NK-92 treated with Interleukin-12 subunit alpha and Interleukin-12 subunit beta, amount 100 ng/mL, for 24 hours (cell line): ENCODE measurements at places on chromosomes 2 and 18.
A peak's percentile ranks its signal among the peaks of the same experiment; 100 is the strongest.

GRCh38 chr2:237085248-237086221 is at the start of gene COPS8:
Gene COPS8, plus strand, starts transcription at chr2:237085889. Its CDS starts 76 bp downstream, at chr2:237085965.
- peak; percentile 88 for DNase-seq

GRCh38 chr2:194105358-194105757 is 1551.7 kb upstream of the SLC39A10 start:
- DNase-seq = no peak

DNA sequence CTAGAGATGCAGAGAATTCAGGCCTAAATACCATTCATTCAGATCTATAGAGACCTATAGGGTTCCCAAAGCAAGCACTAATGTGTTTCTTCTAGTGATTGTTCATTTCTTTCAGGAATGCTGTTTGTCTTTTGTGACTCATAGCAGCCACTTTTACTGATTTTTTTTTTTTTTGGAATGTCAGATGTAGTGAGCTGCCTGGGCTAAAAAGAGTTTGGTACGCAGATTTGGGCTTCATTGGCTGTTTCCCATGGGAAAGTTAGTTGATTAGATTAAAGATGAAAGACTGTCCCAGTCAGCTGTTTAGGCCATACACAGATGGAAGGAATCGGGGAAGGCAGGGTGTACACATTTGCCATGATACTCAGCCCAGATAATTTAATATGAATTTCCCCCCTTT is 87.6 kb downstream of the CDC42EP3 start:
- no peak for DNase-seq

- DNase-seq = no peak
Observed at GRCh38 chr2:145760781-145761649, 1241.1 kb upstream of the ZEB2 start.

- DNase-seq = no peak
Observed at GRCh38 chr2:150095361-150096095, 391.9 kb downstream of the RND3 start.

DNA sequence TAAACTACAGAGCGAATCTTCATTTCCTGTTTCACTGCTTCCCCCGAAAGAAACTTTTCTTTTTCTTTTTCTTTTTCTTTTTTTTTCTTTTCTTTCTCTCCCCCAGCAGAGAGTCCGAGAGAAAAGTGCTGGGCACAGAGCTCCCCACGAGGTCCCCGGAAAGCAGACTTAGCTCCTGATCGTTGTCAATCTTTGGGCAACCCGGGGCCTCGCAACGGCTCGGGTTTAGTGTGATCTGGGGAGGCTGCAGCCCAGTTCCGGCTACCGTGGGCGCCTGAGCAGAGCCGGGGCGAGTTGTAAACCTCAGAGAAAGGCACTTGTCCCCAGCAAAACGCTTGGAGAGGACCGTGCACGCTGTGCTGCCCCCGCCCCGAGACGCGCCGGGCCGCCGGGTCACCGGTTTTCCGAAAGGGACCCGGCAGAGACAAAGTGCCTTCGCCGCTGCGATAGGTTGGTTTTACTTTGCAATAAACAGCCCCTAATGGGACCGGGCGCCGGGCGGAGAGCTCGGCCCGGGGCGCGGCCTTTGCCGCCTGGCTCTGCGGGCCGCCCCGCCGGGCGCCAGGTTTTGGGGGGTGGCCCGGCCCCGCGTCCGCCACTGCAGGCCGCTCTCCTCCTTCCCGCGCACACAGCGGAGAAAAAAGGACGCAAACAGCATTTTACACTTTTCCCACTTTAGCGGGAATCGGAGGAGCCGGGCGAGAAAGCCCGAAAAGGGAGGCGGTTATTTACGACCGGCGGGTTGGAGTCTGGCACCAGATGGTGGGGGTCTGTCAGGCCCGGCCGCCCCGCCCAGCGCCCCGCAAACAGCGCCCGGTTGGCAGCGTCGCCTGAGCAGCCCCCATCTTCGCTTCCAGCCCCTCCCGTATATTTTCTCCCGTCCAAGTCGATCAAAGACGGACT is 136.0 kb downstream of the INSIG2 start:
- no peak for DNase-seq

- DNase-seq = no peak
Observed at GRCh38 chr18:23662309-23663263, at the start of gene ANKRD29. Gene ANKRD29, minus strand, starts transcription at chr18:23662911. Its CDS starts 181 bp downstream, at chr18:23662730.

DNA sequence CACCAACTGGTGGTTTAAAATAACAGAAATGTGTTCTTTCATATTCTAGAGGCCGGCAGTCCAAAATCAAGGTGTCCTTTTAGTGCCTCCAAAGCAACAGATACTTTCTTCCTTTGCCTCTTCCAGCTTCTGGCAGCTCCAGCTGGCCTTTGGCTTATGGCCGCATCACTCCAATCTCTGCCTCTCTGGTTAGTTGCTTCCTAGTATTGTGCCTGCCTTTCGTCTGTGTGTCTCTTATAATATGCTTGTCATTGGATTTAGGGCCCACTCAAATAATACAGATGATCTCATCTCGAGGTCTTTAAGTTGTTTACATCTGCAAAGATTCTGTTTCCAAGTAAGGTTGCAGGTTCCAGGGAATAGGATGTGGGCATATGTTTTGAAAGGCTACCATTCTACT is 855.2 kb upstream of the ID2 start:
- DNase-seq = no peak

DNA sequence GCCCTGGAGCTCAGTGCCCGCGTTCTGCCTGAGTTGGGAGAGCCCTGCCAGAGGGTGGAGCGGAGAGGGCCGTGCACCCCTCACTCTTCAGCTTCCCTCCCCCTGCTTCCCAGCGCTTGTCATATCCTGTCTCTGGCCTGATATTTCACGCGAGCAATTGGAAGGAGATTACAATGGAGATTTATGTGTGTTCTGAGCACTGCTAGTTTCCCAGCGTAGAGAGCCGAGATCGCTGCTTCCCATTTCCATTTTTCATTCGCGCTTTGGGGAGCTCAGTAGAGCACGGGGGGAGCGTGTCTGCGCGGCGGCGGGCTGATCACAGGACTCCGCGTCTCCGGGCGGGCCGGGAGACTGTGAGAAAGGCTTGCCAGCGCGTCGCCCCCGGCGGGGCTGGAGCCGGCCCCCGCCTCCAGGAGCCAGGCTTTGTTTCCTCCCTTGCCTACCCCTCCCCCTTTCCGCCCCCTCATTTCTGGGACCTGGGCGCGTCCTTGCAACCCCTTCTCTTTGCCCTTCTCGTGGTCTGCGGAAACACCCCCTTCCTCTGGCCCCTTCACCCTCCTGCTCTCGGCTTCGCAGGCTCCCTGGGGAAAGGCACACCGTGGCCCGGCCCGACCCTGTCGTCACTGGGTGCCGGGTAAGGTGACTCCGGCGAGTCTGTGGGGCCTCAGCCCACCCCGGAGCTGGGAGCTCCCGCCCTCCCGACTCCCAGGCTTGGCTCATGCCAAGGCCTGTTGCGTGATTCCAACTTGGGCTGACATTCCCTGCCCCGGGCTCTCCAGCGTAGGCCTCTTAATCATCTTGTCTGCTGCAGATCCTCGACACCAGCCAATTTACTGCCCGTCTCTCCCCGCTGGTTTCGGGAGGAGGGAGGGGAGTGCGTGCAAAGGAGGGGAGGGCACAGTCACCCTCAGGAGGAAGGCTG is 5.8 kb downstream of the DLX2 start:
- no peak for DNase-seq

- no peak for DNase-seq
Observed at GRCh38 chr2:2799151-2799697, 468.1 kb upstream of the MYT1L start.

- DNase-seq = no peak
Observed at GRCh38 chr2:179098080-179098689, 48.2 kb upstream of the CCDC141 start.

- no peak for DNase-seq
Observed at GRCh38 chr18:10070561-10071000, 156.8 kb downstream of the VAPA start.

DNA sequence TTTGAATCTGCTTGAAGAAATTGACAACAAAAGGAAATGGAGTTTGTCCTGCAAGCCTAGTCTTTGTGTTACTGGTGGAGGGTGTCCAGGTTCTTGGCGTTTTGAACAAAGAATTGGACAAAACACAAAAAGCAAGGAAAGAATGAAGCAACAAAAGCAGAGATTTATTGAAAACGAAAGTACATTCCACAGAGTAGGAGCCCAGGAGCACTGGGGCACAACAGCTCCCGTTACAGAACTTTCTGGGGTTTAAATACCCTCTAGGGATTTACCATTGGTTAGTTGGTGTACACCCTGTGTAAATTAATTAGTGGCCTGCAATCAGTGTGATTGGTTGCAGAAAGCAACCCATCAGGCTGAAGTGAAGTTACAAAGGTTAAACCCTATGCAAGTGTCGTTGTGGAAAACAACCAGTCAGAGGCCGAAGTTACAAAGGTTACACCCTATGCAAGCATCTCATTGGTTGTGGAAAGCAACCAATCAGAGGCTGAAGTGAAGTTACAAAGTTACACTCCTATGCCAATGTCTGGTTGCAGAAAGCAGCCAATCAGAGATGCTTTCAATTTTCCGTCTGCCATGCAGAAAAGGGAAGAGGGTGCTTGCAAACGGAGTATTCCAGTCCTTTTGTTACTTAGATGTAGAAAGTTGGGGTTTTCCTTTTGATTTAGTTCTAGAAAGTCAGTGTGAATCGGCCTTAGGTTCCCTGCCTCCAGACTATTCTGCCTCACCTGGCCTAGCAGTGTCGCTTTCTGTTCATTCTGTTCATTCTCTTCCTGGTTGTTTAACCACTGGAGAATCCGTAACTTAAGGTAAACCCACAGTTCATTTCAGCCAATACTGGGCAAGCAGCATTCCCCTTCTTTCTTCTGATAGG is 47.6 kb upstream of the PTH2R start:
- DNase-seq = no peak

- no peak for DNase-seq
Observed at GRCh38 chr18:70029163-70029562, 81.5 kb upstream of the CD226 start.

DNA sequence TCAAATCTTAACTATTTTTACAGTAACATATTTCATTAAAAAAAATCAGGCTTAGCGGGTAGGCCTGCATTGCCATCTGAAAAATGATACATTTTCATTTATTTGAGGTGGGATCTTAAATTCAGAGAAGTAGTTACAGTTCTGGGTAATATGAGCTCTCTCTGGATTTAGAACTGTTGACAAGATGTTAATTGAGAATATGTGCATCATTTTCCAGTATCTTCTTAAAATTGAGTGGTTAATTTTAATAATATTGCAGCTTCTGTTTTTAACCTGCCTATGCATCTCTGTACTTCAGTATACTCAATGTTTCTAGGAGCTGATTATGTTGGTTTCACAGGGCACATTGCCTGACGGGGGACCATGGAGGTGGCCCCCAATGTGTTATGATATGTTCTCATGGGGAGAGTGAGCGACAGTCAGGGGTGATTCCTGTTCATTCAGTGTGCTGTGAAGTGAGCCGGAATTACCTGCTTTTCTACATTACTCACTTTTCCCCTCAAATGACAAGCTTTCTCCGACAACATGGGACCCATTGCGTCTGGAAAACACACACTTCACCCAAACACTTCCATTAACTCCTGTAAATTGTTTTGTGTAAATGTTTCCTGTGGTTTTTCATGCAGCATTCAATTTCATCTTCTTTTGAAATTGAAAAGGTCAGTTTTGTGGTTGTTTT is 406.2 kb downstream of the MTX2 start:
- no peak for DNase-seq
